ENCODE measurements at places on chromosomes 4 and X.
A peak's percentile ranks its signal among the peaks of the same experiment; 100 is the strongest.

GRCh38 chr4:52750819-52751486 lies at the start of gene ERVMER34-1:
TSS of gene ERVMER34-1 (minus strand) at chr4:52751425. CDS start at chr4:52745520, 5,905 bp downstream.
- DNase-seq = peak; percentile 69

GRCh38 chr4:176137631-176138030 lies 57.8 kb downstream of the SPATA4 start:
- no peak for DNase-seq

GRCh38 chrX:133846311-133846710 lies 139.1 kb downstream of the GPC3 start:
- DNase-seq = no peak

DNA sequence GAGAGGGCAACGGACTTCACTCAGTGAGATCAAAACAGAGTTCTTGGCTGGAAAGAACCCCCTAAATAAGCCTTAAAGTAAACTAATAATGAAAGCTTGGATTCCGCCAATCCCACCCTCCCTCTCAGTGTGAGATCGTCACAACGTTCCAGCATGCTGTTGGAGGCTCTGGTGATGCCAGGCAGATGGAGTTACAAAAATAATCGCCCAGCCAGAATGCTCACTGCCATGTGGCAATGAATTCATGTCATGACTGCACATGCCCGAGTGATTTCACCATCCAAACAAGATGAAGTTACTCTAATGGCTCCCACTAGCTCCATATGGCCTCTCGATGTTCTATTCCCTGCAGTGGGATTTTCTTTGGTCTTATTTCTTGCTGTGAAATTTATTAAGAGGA lies 248.0 kb downstream of the SPATA18 start:
- no peak for DNase-seq

- no peak for DNase-seq
Measured at GRCh38 chrX:81857192-81857591, 655.3 kb downstream of the SH3BGRL start.

All from sciatic nerve (tissue), 2 donors.